ENCODE measurements at places on chromosomes 12 and 14. TPM values are rescaled to one million over a fixed set of nuclear protein-coding genes. Genes with fewer than 3 reads are reported as not detected.

DNA sequence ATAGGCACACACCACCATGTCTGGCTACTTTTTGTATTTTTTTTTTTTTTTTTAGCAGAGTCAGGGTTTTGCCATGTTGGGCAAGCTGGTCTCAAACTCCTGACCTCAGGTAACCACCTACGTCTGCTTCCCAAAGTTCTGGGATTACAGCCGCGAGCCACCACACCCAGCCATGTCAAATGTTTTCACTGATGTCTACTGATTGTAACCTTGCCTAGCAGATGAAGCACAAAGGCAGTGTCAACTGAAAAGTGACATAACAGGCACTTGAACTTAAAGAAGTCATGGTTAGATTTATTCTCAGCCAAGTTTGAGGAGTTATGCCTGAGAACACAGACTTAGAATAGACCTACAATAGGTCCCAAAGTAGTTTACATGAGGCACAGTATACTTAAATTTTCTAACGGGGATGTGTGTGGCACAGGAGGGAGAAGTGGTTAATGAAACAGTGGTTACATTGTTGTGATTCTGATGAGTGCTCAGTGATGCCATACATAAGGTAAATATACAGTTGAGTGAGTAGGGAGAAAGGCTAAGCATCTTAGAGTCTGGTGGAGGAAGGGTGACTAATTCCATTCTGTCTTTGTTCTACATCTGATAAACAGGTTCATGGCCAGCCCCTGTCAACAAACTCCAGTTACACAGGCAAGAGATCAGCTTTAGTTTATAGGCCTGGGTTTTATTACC, 12.6 kb upstream of the RNASE4 start:
- H3K27ac ChIP-seq: no peak overlapping the region
- H3K4me3 ChIP-seq: no peak overlapping the region
- no peaks in the 10 kb centered on the region for H3K27me3 ChIP-seq
- DNase-seq: no peak

The MGST1 gene
- total RNA-seq: 41.6 TPM

DNA sequence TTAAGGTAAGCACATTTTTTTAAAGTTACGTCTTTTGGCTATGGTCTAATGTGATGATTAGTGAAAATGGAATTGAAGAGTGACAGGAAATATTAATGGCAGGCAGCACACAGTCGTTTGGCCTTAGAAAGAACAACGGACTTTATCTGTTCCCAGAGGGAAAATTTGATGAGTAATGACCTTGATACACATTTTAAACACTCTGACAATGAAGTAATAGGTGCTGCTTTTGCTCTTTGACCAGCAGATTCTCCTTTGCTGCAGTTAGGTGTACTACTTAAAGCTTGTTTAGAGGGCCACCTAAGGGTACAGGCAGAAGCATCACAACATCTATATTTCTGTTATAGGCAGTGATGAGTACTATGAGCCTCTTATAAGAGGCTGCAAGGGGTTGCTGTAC, 27.1 kb upstream of the RNU6-8 start:
- no peak overlapping the region for H3K4me3 ChIP-seq
- DNase-seq: no peak
- no peaks in the 10 kb centered on the region for H3K27me3 ChIP-seq
- H3K4me1 ChIP-seq: peaks cover 16% of the 10 kb centered on the region
- H3K36me3 ChIP-seq: no peaks in the 10 kb centered on the region

DNA sequence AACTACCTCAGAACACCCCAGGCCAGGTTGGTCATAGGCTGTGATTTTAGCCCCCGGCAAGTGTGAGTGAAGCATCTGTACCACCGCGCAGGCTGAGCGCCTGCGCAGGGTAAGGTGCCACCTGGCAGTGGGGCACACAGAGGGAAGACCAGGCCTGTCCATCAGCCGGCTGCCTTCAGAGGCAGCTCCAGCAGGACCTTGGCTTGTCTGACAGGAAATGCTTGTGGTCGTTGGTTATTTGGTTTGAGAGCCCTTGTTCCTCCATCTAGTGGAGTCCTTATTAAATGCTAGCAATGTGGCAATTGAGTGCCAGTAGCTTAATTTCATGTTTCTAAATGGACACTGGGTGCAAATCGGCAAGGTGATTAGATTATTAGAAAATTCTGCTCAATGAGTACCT, 27.5 kb downstream of the SLC25A29 start:
- H3K4me1 ChIP-seq: peaks cover 9% of the 10 kb centered on the region
- no peak overlapping the region for H3K4me3 ChIP-seq
- DNase-seq: peak; percentile 76
- no peak overlapping the region for H3K27ac ChIP-seq
- H3K36me3 ChIP-seq: peaks cover 5% of the 10 kb centered on the region

The GPRC5D gene
- not detected for total RNA-seq

- no peaks in the 10 kb centered on the region for H3K4me1 ChIP-seq
- no peak for DNase-seq
- no peak overlapping the region for H3K4me3 ChIP-seq
- H3K27ac ChIP-seq: no peak overlapping the region
These were observed 285.3 kb upstream of the CRY1 start for GRCh38 chr12:107378609-107379008.

The GZMH gene
- not detected for total RNA-seq

DNA sequence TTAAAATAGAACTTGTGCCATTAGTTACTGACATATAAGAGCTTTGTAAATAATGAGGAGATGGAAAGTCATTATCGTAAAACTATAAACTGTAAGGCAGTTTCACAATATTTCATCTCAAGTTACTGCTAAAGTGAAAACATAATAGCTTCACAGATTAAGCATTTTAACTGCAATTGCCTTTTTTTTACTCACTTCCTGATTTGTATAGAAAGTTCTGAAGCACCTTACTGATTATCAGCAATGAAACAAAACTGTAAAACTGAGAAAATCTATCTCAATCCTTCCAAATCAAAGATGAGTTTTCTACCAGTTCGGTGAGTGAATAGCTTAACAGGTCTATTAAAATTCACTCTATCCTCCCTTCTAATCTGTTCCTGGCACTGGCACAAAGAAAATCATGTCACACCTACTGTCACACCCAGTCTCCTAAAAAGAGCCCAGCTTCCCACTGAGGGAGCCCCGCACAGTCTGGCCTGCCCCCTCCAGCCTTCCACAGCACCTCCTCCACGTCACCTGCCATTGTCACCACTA, 161.4 kb upstream of the ABCD2 start:
- H3K27ac ChIP-seq: no peak overlapping the region
- no peaks in the 10 kb centered on the region for H3K27me3 ChIP-seq
- H3K36me3 ChIP-seq: no peaks in the 10 kb centered on the region
- H3K4me1 ChIP-seq: peaks cover 3% of the 10 kb centered on the region
- no peak overlapping the region for H3K4me3 ChIP-seq
- DNase-seq: no peak

DNA sequence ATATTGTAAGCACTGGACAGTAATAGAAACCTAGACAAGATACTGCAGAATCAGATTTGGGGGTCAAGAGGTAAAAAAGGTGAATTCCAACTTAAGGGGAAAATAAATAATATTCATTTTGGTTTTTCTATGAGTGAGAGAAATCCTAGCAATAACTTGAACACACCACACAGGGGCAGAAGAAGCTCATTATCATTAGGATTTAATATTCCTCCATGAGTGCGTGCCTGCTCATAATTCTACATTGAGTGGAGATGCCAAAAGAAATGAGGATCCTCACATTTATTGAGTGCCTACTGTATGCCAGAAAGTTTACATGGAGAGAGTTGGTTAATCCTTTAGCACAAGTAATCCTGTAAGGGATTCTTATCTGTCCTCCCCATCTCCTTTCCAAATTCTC, 40.5 kb upstream of the C14orf132 start:
- H3K4me3 ChIP-seq: no peak overlapping the region
- no peaks in the 10 kb centered on the region for H3K27me3 ChIP-seq
- H3K36me3 ChIP-seq: no peaks in the 10 kb centered on the region
